ENCODE measurements at places on chromosomes 7 and 10.

DNA sequence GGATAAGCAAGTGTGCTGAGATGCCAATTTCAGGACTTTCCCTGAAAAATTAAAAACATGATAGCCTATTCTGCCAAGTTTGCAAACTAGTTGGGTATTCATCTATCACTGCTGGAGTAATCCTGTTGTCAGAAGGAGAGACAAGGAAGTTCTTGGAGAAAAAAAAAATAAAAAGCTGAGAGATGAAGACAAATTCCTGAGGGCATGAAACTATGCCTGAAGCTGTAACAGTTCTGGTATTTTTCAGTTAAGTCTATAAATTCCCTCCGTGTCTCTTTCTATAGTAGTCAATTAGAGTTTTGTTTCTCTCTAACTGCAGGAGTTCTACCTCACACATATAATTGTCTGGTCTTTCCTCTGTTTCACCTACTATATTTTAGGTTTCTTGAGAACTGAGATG lies 95.7 kb downstream of the DGKB start:
- no peak for DNase-seq

GRCh38 chr7:122677149-122677548 lies 21.8 kb downstream of the RNF133 start:
- no peak for DNase-seq

DNA sequence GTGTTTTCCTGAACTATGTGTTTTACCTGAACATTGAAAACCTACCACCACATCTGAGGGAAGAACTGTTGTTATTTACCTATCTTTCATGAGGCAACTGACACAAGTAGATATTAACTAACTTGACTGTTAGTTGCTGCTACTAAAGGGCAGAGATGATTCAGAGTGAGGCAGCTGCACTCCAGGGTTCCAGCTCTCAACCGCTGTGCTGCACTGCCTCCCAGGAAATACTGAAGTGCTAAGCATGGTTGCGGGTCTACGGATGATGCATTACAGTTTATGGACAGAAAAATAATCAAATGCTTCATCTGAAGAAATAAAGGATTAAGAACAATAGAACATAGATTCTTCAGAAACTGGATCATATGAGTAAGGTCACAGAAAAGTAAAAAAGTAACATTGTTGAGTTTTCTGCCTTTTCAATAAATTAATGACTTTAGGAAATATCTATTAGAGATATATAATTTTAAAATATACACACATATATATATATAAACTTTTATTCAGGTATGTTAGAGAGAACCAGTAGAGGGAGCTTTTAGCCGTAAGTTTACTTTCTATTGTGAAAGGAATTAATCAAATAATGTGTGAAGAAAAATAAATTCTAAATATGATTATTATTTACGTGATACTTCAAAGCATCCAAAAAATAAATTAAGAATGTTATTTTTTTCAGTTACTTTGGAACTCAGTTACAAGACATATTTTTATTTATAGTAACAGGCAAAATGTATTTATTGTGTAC lies 620.0 kb downstream of the CNTNAP2 start:
- DNase-seq: no peak

GRCh38 chr10:33981301-33981700 lies 646.8 kb upstream of the NRP1 start:
- DNase-seq: no peak

DNA sequence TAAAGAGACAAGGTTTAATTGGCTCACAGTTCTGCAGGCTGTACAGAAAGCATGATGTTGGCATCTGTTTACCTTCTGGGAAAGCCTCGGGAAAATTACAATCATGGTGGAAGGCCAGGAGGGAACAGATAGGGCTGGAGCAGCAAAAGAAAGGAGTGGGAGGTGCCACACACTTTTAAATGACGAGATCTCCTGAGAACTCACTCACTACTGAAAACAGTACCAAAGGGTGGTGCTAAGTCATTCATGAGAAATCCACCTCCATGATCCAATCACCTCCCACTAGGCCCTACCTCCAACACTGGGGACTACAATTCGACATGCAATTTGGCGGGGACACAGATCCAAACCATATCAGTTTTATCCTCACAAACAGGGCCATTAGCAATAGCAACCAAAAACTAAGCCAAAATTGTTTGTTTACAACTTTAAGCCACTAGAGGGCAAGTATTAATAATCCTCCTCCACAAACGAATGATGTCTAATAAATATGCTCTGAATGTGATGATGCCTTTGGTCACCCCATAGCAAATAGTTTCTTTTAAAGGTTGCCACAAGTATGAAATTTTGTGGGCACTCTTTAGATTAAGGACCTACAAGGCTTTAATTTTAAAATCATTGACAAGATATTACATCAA lies 129.2 kb upstream of the NRBF2 start:
- DNase-seq: no peak

DNA sequence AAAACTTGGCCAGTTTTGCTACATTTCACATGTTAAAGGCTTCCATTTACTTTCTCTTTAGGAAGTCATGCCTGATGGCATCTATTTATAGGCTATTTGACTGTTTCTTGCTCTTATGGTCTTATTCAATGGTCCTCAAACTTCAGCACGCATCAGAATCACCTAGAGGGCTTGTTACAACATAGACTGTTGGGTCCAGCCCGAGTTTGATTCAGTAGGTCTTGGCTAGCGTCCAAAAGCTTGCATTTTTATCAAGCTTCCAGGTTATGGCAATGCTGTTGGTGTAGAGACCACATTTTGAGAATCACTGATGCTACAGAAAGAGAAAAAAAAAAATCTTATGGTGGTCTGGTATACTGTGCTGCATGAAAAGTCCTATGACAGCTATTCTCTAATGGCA lies 51.9 kb downstream of the MTPN start:
- DNase-seq: no peak

GRCh38 chr10:72089618-72090017 lies 1.3 kb upstream of the SPOCK2 start:
- no peak for DNase-seq

DNA sequence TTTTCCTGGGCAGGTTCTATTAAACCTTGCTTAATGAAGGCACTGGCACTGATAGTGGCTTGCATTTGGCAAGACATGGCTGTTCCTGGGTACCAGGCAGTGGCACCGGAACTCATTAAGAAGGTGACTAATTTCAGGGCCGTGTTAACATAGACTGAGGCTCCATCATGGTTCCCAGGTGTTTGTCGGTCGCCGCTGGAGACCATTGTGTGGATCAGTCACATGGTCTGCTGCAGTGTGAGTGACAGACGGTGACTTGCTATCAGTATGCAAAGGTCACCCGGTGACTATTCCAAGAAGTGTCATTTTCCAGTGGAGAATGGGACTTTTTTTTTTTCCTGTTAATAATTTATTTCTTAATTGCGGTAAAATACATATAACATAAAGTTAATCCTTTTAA lies 106.3 kb downstream of the INSYN2A start:
- DNase-seq: no peak

GRCh38 chr10:57657164-57657765 lies 610.4 kb downstream of the IPMK start:
- peak; percentile 1 for DNase-seq

DNA sequence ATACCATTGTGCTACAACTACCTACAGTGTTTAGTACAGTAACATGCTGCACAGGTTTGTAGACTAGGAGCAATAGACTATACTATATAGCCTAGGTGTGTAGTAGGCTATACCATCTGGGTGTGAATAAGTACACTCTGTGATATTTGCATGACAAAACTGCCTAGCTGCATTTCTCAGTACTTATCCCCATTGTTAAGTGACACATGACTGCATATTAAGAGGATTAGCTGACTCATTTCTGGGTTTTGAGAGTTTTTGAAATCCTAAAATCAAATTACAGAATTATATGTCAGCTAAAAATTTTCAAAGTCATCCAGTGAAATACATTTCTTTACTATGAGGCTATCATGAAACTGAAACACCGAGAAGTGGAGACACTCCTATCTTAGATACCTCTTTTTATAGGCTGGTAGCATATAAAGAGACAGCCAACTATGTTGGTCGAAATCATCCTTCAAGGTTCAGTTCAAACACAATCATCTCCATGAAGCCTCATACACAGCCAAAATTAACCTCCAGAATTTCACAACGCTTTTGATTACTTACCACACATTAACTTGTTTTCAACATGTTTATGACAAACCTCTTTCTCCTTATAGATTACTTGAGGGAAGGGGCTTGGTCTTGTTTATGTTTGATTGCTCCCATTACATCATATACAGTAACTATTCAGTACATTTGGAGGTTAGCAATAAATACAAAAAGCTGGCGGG lies 89.8 kb upstream of the ANK3 start:
- no peak for DNase-seq

DNA sequence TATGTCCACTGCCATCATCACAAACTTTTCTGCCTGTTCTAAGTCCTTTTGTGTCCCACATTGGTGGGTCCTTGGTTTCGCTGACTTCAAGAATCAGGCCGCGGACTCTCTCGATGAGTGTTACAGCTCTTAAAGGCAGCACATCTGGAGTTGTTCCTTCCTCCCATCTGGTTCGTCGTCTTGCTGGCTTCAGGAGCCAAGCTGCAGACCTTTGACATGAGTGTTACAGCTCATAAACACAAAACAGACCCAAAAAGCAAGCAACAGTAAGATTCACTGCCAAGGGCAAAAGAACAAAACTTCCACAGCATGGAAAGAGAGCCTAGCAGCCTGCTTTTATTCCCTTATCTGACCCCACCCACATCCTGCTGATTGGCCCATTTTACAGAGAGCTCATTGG lies 30.2 kb downstream of the ASNS start:
- no peak for DNase-seq

DNA sequence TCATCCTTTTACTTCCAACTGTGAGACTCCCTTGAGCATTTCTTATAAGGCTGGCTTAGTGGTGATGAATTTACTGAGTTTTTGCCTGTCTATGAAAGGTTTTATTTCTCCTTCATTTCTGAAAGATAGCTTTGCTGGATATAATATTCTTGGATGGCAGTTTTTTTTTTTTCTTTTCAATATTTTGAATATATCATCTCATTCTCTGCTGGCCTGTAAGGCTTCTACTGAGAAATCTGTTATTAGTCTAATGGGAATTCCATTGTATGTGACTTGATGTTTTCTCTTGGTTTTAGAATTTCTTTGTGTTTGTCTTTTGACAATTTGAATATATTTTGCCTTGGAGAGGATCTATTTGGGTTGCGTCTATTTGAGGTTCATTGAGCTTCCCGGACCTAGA lies 22.4 kb downstream of the PHTF2 start:
- no peak for DNase-seq

DNA sequence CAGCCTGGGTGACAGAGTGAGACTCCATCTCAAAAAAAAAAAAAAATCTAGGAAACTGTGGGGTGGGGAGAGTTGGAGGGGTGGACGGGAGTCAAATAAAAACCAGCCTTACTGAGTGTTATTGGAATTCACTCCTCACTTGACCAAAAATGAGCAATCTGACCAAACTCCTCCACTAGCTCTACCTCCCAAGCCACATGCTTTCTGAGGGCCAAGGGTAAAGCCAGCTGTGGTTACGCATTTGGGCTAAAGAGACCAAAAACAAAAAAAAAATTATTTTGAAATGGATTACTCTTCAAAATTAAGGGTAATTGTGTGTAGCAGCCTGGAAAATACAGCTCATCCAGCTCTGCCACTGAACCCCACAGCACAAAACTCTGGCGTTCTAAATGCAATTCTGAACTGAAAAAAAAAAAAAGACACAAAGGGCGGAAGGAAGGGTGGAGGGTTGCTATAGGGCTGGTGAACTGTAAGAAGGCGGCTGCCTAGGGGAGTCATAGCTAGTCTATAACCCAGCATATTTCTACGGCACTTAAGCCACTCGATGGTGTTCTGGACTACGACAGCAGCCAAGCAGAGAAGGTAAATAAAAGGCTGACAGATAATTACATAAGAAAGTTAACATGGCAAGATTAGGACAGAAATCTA lies 7.8 kb downstream of the ELMO1 start:
- no peak for DNase-seq

- no peak for DNase-seq
Observed at GRCh38 chr7:83677180-83677866, 28.4 kb upstream of the SEMA3E start.

DNA sequence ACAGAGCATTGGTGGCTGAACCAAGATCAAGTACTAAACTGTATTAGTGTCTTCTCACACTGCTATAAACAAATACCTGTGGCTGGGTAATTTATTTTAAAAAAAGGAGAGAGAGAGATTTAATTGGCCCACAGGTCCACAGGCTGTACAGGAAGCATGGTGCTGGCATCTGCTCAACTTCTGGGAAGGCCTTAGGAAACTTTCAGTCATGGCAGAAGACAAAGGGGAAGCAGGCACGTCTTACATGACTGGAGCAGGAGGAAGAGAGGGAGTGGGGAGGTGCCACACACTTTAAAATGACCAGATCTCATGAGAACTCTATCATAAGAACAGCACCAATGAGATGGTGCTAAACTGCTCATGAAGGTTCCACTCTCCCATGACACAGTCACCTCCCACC lies 95.2 kb upstream of the JCAD start:
- DNase-seq: no peak

GRCh38 chr7:126079151-126079550 lies 1149.5 kb upstream of the POT1 start:
- DNase-seq: no peak

DNA sequence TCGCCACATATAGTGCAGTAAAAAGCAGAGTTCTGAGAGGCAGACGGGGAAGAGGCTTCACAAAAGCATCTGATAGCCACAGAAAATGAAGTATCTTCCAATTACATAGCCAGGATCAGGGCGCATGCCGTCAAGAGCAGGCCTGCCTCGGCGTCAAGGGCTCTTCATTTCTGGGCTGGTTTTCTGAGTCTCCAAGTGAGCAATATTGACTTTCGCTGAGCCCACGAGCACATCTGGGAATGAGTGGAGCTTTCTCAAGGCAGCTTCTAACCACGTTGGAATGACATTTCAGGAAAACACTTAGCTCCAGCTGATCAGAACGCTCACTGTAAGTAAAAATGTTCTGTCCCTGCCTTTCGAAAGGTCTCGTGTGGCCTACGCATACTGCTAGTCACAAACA lies 51.9 kb downstream of the CLRN3 start:
- no peak for DNase-seq

GRCh38 chr10:51743146-51743545 lies 43.8 kb upstream of the CSTF2T start:
- no peak for DNase-seq

GRCh38 chr7:517774-518629 lies 1.6 kb downstream of the PDGFA start:
- no peak for DNase-seq

DNA sequence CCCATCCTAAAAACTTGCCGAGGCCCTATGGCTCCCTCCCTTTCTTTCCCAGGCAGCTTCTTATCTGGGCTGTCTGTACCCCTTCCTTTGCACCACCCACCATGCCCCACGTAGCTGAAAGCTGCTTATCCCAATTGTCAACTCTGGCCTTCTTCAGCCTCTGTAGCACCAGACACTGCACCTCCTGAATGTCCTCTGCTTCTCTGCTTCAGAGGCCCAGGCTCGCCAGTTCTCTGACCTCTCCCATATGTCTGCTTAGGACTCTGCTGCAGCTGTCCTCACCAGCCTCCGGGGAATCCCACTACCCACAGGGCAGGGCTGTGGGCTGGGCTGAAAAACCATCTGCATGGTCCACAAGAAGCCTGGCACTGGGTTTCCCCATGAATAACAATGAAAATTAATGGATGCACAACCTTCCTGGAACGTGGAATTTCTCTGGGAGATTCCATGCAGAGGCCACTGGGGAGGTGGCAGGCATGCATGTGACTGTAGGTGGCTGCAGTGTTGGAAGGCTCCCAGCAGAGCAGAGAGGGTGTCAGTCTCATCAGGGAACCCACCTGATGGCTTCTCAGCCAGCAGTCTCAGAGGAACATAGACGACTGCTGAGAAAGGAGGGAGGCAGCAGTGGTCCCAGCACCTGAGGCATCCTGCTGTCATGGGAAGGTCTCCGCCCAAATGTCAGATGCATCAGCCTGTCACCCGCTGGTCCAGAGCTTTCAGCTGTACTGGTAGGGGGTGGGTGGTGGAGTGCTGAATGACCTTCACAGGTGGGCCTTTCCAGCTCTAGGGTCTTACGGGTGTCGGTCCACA lies 16.8 kb upstream of the SH2D4B start:
- DNase-seq: no peak

Data from GM12892 (cell line).